NCI-H446 treated with DMSO at 0.1 percent for 48 hours (cell line): ENCODE measurements at places on chromosomes 2 and 18.

DNA sequence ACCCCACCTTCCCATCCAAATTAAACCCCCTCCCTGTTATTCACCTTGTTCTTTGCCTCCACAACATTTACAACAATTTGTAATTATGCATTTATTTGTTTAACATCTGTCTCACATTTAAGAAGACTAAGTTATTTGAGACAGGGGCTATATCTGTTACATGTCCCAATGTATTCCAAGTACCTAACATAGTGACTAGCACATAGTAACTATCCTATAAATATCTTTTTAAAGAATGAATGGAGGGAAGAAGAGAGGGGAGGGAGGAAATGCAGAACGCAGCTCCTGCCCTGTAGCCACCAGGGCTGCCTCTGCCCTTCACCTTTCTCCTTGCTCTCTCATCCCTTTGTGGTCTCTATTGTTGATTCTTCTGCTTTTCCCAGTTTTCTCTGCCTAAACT is 40.6 kb downstream of the HDHD2 start:
- DNase-seq = no peak

- no peak for DNase-seq
Observed at GRCh38 chr2:43087413-43087812, 139.0 kb downstream of the ZFP36L2 start.

DNA sequence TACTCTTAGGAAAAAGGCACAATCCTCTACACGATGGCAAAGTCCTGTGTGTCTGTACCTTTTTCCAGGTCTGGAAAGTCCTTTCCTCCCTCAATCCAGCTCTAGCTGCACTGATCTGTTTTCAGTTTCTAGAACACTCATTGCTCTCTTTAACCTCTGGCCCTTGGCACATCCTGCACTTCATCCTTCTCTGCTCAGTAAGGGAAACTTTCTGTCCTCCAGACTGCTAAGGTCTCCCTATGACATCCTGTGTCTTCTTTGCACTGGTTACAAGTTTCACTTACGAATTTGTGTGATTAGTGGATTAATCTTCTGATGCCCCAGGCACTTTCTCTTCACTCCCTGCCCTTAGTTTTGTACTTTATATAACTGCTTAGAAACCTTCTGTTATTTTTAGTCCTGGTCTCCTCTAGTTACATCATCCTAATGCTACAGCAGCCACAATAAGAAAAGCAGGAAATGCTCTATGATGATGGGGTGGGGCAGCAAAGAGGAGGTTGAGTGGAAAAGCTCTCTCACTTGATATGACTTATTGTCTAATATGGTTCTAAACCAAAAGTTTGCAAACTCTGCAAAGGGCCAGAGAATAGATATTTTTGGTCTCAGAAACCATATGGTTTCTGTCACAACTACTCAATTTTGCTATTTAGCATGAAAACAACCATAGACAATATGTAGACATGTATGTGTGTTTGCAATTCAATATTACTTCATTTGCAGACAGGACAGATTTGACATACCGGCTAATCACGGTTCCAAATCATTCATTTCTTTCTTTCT is 568.2 kb downstream of the THSD7B start:
- no peak for DNase-seq

GRCh38 chr2:188235364-188235763 is 56.3 kb upstream of the GULP1 start:
- no peak for DNase-seq

GRCh38 chr2:29100564-29100963 is 14.7 kb upstream of the CLIP4 start:
- no peak for DNase-seq

GRCh38 chr18:22606563-22607283 is 189.0 kb upstream of the CTAGE1 start:
- DNase-seq = no peak

GRCh38 chr2:134137182-134137611 is 116.7 kb upstream of the MGAT5 start:
- no peak for DNase-seq

DNA sequence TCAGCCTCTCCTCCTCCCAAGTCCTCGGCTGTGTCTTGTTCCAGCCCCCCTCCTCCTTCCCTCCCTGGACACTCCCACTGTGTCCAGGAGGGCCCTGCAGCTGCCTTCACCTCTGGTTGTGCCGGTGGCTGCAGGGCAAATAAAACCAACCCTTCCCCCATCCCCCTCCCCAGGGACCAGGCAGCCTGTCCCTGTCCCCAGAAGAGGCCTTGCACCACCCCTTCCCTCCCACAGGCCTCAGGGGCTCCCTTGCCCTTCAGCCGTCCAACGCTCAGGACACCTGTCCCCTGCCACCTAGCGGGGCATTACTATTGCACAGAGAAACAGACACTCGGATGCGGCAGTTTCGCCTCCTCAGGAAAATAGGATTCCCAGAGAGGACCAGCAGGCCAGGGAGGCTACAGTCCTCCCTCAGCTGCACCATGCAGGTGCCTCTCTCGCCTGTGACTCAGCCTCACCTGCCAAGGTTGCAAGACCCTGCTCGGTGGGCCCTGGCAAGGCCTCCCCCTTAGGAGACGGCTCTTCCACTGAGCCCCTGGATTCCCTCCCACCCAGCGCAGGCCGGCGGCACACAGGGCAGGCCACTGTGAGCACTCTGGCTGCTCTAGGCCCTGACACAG is 5.5 kb upstream of the GPC1 start:
- no peak for DNase-seq

- no peak for DNase-seq
Observed at GRCh38 chr2:42361728-42362283, 789 bp upstream of the COX7A2L start.
